ENCODE measurements at places on chromosomes 2 and 18.

DNA sequence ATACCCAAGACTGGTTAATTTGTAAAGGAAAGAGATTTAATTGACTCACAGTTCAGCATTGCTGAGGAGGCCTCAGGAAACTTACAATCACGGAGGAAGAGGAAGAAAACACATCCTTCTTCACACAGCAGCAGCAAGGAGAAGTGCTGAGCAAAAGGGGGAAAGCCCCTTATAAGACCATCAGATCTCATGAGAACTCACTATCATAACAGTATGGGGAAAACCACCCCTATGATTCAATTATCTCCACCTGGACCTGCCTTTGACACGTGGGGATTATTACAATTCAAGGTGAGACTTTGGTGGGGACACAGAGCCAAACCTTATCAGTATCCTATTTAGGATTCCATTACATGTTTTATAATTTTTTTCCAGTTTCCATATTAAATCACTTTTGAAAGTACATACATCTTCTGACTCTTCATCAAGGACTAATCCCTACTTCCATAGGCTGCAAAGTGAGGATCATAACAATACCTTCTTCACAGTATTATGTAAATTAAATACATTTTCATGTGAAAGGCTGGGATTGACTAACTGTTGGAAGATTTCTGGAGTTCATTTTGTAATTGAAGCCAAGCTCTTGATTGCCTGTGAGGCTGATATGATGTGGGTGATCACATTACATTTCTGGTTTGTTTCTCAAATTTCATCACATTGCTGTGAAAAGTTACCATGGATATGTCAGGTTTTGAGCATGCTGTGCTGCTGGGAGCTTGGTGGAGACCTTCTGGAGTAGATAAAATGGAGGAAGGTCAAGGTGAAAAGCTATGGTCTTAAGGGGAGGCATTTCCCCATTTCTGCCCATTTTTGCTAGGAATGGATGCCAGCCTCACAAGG is 31.7 kb upstream of the CERS6 start:
- no peak for DNase-seq

GRCh38 chr2:5982193-5982902 is 290.2 kb downstream of the SOX11 start:
- DNase-seq, result no peak

DNA sequence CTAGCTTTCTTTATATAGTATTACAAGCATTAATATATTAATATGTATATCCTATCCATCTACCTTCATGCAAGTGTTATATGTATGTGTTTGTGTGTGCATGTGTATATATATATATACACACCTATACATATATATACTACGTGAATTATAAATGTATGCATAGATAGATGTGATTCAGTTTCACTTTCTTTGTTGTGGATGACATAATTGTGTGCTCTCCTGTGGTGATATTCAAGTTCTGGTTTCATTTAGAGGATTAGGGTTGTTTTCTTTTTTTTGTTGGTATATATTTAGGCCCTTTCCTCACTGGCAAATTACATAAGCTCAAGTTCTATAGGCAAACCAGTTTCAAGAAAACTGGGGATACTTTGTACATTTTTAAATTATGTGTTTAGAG is 225.7 kb upstream of the FANCL start:
- no peak for DNase-seq

GRCh38 chr2:109595644-109596043 is 18.1 kb downstream of the SEPTIN10 start:
- DNase-seq, result no peak

- DNase-seq, result no peak
These were observed 62.0 kb downstream of the BIRC6 start for GRCh38 chr2:32418778-32419177.

DNA sequence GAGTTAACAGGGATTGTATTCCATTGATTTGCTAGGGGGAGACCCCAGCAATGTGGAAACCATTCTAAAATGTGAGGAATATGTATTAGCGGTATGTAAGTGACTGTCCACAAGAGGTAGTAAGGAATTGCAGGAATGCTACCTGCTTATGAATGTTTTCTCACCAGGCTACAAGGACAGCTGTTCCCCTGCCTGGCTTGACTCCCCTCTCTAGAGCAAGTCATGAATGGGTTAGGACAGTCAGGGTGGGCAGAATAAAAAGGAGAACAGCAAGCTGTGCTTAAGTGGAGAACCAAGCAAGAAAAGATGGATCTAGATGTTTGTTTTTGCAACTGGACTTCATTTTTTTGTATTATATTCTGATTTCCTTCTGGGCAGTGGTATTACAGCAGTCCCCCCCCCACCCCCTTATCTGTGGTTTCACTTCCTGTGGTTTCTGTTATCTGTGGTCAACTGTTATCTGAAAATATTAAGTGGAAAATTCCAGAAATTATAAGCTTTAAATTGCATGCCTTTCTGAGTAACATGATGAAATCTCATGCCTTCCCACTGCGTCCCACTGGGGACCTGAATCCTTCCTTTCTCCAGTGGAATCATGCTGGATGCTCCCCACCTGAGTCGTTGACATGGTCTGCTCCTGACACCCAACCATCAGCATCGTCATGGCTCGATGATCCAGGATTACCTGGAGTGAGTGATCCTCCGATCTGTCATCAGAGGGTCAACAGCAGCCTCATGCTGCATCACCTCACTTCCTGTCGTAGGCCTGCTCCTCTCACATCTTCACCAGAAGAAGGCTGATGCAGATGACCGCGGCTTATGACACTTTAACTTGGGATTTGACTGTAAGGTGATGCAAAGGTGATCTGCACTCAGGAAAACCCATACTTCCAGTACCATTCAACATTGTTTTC is 52.2 kb downstream of the VAPA start:
- DNase-seq, result no peak

Data from stimulated activated CD4-positive, alpha-beta T cell treated with anti-CD3 and anti-CD28 coated beads, Interleukin-2, amount 100 ng/mL, for 4 hours (primary cell).